ENCODE measurements at places on chromosomes 2 and 18.
A peak's percentile ranks its signal among the peaks of the same experiment; 100 is the strongest.

DNA sequence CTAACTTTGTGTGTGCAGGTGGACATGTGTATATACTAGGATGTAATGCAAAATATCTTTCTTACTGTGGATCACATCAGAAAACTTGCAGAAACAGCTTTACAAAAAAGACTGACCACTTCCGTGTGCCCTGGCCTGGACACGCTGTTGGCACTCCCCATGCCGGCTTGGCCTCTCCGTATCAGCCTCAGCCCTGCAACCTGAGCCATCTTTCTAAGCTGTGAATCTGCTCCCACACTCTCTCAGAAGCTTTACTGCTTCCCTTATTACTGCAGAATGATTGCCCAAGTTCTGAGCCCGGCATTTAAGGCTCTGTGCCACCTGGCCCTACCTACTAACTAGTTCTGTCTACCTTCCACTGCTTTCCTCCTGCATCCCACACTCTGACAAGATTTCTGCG lies 37.8 kb downstream of the MYO7B start:
- DNase-seq: no peak

DNA sequence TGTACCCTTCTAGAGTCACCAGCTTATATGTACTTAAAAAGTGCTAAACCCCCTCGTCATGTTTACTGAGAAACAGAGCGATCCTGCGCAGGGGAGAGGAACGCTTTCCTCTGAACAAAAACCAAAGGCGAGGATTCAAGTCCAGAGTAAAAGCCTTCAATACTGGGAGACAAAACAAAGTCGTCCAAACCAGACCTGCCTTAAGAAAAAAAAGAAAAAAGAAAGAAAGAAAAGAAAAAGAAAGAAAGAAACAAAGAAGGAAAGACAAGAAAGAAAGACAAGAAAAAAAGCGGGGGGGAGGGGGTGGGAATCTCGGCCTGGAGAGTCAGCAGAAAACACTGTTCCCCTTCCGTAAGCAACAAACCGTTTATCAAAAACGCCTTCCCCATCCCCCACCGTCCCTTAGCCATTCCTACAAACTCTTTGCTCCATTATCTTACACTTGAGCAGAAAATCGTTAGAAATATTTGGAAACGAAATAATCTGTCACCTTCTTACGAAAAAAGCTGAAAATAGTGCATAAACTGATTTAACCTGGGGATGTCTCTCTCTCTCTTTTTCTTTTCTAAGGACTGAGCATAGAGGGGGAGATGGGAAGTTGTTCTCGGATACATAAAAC lies 3.3 kb downstream of the PTGR3 start:
- no peak for DNase-seq

DNA sequence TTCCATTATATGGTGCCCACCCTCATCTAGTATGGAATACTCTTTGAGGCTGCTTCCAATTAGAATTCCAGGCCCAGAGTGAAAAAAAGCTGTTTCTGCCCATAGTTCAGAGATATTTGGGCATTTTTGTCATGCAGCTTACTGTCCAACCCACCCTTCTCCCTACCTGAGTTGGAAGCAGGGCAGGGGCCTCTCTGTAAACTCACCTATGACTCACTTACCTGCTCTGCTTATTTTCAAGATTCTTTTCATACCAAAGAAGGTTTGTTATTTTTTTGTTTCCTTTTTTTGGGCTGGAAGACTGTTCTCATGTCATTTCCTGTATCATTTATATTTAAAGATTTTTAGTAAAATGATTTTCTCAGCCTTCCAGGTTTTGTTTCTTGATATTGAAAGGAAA lies 38.4 kb upstream of the PPP1R1C start:
- no peak for DNase-seq

DNA sequence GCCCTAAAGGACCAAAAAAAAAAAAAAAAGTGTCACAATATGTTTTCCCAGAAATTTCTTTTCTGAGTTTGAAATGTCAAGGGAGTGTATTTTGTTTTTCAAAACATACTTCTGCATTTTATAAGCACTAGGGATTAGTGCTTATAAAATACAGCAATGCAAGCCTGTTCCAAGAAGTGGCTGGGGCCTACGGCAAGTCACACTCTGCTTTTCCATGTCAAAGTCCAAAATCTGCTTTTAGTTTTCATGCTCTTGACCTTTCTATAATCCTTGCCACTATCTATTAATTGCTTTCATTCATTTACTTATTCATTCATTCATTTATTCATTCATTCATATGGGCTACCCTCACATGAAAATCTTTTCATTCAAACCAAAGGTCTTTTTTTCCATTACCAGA lies 100.1 kb upstream of the UXS1 start:
- no peak for DNase-seq

- DNase-seq: no peak
Observed at GRCh38 chr2:70558195-70558808, 4.7 kb upstream of the TGFA start.

- DNase-seq: no peak
Observed at GRCh38 chr2:156333274-156333950, 891 bp upstream of the NR4A2 start.

GRCh38 chr18:33577685-33578517 lies at the start of gene ASXL3:
TSS of gene ASXL3 (plus strand) at chr18:33578219. CDS start at chr18:33578632, 413 bp downstream.
- peak; percentile 65 for DNase-seq

DNA sequence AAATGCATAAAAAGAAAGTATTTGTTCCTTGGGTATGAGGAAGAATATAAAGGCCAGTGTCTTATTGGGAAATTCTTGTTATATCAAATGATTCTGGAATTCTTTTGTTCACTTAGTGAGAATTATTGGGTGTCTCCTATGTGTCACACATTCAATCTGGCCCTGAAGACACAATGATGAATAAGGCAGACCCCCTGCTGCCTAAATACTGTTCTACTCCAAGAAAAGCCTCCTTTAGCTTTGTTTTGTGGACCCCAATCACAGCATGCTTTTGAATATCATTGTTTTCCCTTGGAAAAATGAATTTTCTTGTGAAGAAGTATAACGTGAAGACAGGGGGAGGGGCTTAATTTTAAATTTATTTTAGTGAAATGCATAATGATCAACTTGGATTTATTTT lies 682.4 kb downstream of the LRRTM4 start:
- DNase-seq: no peak

Measured in skin of body (tissue), 3 donors.